NCI-H460 (cell line): ENCODE measurements at places on chromosomes 1 and 21.

- DNase-seq, result no peak
Measured at GRCh38 chr21:28671549-28672195, 321.0 kb downstream of the LTN1 start.

DNA sequence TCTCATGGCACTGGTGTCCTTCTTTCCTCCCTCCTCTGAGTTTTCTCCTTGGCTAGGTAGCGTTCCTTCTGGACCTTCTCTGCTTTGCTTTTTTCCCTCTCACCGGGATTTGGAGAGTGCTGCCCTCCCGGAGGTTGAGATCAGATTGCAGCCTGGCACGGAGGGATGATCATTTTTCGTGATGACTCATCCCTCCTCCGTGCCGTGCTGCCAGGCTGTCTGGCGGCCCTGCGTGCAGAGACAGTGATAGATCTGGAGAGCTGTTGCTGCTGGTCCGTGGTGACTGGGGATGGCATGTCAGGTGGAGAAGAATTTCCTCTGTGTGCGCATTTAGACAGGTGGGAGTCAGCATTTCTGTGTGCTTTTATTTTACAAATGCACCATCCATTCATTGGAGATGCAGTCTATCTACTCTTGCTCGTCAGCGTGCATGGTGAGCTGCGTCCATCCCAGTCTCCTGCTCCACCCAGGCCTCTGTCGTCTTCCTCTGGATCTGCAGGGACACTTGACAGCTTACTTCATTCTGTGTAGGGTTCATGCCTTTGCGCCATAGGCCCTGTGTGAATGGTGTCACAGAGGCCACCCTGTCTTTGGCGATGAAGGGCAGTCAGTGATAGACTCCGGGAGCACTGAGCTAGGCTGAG is 104.4 kb downstream of the PCBP3 start:
- peak; percentile 33 for DNase-seq

- no peak for DNase-seq
Measured at GRCh38 chr1:205042911-205043806, at the start of gene CNTN2. CNTN2 (plus strand) TSS chr1:205043212; CDS start chr1:205053186, 9,974 bp downstream.

GRCh38 chr1:53799141-53799540 is 39.0 kb downstream of the NDC1 start:
- DNase-seq, result no peak

- DNase-seq, result no peak
Measured at GRCh38 chr1:53089478-53090226, 27.6 kb downstream of the PODN start.

DNA sequence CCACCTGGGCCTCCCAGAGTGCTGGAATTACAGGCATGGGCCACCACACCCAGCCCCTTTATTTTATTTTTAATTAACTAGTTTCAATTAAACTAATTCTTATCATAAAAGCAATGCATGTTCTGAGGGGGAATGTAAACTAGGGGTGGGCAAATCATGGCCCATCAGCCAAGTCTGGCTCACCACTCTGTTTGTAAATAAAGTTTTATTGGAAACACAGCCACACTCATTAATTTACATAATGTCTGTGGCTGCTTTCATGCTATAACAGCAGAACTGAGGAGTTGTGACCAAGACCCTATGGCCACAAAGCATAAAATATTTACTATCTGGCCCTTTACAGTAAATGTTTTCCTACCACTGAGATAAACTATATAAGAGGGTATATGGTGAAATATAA is 28.7 kb upstream of the IPO9 start:
- no peak for DNase-seq

DNA sequence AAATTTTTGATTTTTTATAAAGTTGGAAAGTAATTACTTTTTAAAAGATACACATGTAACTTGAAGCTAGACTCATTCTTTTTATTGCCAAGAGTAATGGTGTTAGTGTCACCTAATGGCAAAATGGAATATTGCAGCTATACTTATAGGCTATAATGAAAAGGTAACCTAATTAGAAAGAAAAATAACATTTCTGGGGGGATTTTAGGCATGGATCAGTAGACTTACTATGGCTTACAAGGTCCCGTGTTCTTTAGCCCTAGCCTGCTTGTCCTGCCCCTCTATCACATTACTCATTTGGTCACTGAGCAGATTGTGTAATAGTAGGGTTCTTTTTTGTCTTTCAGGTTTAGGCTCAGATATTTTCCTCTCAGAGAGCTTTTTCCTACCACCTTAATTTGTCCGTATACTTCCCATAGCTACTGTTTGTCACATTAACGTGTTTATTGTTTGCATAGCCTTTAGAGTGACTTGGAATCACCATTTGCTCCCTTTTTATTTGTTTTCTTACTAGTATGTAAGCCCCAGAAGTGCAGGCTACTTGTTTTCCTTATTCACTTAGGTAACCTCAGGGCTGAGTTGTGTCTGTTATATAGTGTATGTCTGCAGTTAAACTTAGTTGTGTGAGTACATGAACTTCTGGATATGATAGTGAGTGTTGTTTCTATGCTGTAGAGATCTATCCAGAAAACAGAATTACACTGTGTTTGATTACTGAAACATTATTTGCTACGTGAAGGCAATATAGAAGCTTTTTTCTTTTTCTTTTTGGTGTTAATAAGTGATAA is 58.7 kb downstream of the RABGAP1L start:
- DNase-seq, result peak; percentile 51

- no peak for DNase-seq
Measured at GRCh38 chr1:115925467-115925866, 50.8 kb upstream of the SLC22A15 start.

- DNase-seq, result no peak
Measured at GRCh38 chr1:22494943-22495579, 43.4 kb downstream of the ZBTB40 start.

GRCh38 chr1:180675586-180675985 is 43.8 kb downstream of the XPR1 start:
- DNase-seq, result no peak

DNA sequence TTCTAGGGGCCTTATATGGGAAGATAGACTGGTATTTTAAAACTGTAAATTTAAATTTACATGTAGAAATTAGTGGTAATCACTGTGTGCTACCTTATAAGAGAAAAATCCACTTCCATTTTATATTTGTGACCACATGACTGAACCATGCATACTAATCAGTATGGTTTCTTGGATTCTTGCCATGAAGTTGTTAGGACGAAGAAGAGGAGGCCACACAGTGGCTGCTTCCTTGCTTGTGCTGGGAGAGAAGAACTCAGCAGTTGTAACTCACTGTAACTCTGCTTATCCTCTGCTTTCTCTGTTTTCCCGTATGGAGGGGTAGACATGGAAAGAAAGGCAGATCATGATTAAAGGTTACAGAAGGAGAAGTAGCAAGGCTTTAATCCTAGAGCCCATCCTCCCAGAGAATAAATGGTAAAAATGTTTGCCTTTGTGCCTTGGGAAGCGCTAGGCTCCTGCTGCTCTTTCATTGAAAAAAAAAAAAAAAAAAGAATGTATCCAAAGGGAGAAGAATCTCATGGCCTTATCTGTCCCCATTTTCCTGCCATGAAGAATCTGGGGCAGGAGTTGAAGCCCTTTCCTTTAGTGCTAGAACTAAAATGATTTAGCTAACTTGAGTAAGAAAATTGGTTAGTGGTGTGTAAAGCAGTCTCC is 32.4 kb downstream of the KCTD3 start:
- no peak for DNase-seq

GRCh38 chr1:41268154-41268770 is 26.2 kb upstream of the SCMH1 start:
- peak; percentile 38 for DNase-seq

- DNase-seq, result no peak
Measured at GRCh38 chr1:85289848-85290335, 13.5 kb upstream of the BCL10 start.

- DNase-seq, result no peak
Measured at GRCh38 chr1:161973924-161974845, 49.5 kb downstream of the OLFML2B start.

DNA sequence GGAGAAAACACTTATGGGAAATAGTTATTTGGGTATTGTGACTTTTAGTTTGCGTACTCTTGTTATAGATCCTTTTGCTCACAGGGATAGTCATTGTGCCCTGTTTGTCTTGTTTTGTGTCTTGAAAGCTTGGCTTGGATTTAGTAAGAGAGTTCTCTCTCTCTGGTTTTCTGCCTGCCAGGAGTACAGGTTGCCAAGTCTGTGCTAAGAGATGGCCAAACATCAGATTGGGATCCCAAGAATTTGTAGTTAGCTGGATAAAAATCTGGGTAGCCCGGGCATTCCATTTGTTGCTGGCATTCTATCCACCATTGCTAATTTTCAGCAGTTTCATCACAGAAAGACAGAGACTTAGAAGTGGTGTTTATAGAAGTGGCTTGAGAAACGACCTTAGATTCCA is 222.2 kb downstream of the NRIP1 start:
- no peak for DNase-seq

GRCh38 chr1:18641005-18641941 is 10.6 kb downstream of the PAX7 start:
- DNase-seq, result no peak

DNA sequence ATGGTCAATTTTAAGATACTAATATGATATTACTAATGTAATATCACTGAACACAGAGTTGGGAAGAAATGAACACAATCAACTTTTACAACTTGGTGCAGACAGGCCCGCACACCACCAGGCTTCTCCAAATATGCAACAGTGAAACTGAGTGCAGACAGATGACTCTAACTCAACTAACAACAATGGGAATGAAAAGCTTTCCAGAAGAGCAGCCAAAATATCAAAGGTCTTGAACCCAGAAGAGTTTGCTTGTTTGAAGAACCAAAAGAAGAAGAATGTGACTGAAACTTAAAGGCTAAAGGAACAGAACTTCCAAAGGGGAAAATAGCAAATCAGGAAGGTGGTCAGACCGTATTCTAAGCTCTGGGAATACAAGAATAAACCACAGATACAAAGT is 89.8 kb upstream of the COL11A1 start:
- DNase-seq, result no peak

DNA sequence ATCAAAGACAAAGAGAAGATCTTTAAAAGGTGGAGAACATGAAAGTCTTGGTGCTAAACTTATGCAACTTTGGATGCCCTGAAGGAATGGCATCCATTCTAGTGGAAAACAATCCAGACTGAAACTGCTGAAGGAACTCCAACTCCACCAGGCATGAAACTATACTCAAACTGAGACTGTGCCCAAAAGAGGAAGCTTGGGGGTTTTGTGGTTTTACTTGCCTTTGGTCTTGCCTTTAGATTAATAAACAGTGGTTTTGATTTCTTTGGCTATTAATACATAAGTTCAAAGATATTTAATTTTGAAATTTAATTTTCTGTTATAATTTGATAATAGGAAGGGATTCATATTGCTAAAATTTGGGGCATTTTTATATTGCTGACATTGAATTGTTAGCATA is 17.4 kb upstream of the SLC30A10 start:
- no peak for DNase-seq

- DNase-seq, result peak; percentile 76
Measured at GRCh38 chr1:240732390-240732789, 120.4 kb upstream of the GREM2 start.

- DNase-seq, result peak; percentile 40
Measured at GRCh38 chr1:207619871-207620542, 24.9 kb upstream of the CR1L start.

- DNase-seq, result no peak
Measured at GRCh38 chr1:22121421-22121911, 21.4 kb downstream of the WNT4 start.

- DNase-seq, result peak; percentile 7
Measured at GRCh38 chr1:9539829-9540550, 725 bp downstream of the SLC25A33 start.

- no peak for DNase-seq
Measured at GRCh38 chr1:24126018-24126671, 14.2 kb upstream of the MYOM3 start.

- no peak for DNase-seq
Measured at GRCh38 chr1:167409183-167409582, 109.1 kb downstream of the CD247 start.

GRCh38 chr1:46039571-46040052 is 92.8 kb downstream of the PIK3R3 start:
- DNase-seq, result no peak

GRCh38 chr1:24155011-24155782 is 12.3 kb upstream of the IL22RA1 start:
- no peak for DNase-seq

- DNase-seq, result no peak
Measured at GRCh38 chr1:172377565-172377964, 42.9 kb upstream of the C1orf105 start.

GRCh38 chr1:198467342-198467741 is 73.1 kb downstream of the ATP6V1G3 start:
- no peak for DNase-seq

DNA sequence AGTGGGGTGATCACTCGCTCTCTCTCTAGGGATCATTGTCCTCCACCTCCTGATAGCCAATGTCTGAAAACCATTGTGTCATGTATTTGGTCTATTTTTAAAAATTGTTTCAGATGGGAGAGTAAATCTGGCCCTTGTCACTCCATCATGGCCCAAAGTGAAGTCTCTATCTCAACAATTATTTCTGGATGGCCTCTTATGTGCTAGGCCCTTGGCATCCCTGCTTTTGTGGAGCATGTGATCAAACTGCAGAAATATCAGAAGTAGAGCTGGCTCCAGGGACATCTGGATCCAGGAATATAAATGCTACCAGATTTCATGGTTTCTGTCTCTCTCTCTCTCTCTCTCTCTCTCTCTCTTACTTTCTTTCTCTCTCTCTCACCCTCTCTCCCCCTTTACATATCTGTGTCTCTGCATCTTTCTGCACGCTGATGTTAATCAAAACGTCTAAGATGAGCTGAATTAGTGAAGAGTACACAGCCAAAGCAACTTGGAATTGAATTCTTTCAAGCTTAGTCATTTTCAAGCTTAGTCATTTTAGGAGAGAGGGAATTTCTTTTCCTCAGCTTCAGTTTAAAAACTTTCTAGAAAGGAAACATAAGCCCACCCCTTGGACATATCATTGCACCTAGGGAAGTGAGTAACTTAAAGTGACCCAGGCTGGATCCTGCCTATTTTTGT is 47.4 kb upstream of the DOCK7 start:
- peak; percentile 14 for DNase-seq

- no peak for DNase-seq
Measured at GRCh38 chr21:14771593-14771992, 225.5 kb upstream of the SAMSN1 start.

DNA sequence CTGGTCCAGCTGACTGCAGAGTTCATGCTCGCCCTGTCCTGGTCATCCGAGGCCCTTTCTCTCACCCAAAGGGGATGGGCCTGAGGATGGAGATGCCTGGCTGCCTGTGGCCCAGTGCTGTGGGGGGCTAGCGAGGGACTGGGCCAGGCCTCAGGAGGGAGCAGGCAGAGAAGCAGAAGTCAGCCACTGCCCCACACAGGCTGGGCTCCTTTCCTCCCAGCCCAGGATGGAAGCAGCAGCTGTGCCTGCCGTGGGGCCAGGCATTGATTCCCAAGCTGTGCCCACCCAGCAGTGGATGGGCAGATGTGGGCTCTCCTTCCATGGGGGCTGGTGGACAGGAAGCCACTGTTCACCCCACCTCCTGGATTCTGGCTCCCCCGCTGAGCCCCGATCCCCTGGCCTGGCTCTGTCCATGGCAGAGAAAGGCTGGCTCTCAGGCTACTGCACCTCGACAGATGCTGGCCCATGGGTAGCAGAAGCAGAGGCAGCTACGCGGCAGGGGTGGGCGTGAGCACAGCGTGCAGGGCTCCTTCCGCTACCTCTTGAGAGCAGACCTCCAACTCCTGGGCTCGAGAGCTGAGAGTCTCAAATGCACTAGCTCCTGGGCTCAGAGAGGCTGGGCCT is 24.6 kb downstream of the RUNX3 start:
- no peak for DNase-seq

GRCh38 chr1:201597551-201598230 is 58.8 kb downstream of the NAV1 start:
- DNase-seq, result no peak

- DNase-seq, result no peak
Measured at GRCh38 chr1:230710543-230710904, 3.4 kb downstream of the AGT start.

- peak; percentile 33 for DNase-seq
Measured at GRCh38 chr1:90579212-90579802, 137.8 kb downstream of the BARHL2 start.
